ENCODE measurements at places on chromosomes 3 and 15.

DNA sequence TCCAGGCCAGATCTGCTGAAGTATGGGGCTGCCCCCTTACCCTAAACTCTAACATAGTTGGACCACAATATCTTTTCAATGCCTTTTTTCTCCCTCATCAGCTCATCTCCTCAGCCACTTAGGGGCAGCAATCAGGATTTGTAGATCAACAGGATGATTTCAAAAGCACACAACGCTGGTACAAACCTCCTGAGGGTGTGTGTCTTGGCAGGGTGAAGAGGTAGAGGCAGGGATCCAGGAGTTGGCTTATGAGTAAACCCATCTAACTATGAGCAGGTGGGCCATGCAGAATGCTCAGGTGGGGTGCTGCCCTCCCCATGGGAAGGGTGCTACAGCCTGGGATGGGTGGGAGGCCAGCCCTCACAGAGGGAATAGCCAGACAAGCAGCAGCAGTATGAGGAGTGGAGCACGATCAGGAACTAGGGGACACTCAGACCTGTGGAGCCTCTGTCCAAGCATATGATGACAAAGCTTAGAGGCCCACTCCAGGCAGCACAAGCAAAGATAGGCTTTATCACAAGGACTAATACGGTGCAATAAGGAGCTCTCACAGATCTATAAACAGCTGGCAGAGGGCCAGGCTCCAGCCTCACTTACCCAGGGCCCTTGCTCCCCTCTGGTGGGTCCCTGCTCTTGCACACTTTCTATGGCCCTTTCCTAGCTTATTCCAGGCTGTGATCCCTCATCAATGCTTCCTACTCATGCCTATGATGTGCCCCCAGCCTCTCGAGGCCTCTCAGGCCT lies 32.2 kb downstream of the IL20RB start:
- no peak for DNase-seq

DNA sequence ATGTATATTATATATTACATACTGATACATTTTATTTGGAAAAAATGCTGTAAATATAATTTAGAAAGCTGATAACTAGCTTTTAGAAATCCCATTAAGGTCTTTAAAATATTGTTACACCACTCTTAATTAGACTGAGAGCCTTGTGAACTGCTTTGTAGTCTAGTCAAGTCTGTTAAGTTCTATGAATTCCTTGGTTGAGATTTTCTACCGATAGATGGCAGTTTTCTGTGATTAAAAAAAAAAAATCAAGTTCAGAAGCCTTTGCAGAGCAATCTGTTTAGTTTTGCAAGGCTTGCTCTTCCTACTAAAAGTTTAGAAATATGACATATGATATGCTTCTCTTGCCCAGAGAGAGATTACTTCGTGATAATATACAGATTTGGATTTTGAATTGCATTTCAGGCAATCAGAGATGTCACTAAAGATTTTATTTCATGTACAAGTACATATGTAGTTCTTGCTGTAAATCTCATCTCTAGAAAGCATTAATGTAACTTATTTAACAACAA lies 60.4 kb upstream of the SLITRK3 start:
- no peak for DNase-seq

DNA sequence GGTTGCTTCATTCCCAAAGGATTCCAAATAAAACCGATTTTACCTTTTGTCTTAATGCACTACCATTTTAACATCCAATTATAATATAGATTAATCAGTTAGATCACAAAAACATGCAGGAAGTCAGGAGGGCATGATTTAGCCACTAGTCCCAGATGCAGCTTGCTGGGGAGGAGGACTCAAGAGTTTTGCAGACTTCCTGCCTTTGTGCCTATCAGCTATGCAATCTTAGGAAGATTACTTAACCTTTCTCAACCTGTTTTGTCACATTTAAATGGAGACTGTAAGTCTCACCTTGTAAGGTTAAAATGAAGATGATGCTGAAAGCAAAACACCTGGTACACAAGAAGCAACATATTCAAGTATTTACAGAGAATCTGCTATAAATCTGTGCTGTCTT lies 242.4 kb upstream of the GOLIM4 start:
- DNase-seq = no peak

GRCh38 chr15:39787479-39787878 lies 4.8 kb upstream of the FSIP1 start:
- DNase-seq = no peak

DNA sequence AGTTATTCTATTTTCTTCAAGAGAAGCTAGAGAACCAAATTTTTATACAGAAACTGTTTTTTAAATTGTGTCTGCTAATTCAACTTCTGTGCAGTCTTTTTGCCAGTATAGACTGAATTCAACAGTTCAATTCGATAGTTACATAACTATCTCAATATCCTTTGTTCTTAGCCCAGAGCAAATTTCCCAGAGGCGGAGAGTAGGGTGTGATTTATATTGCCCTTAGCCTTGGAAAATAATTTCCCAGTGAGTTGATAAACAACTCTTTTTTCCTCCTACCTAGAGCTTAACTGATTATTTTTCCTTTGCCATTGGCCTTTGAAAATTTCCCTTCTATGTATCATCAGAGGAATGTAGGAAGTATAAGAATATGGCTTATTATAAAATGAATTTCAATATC lies 420.5 kb downstream of the NSUN3 start:
- DNase-seq = no peak
